Stimulated activated naive CD8-positive, alpha-beta T cell treated with anti-CD3 and anti-CD28 coated beads, Interleukin-15, amount 100 ng/mL, for 72 hours (primary cell): ENCODE measurements at places on chromosomes 6 and 20.

DNA sequence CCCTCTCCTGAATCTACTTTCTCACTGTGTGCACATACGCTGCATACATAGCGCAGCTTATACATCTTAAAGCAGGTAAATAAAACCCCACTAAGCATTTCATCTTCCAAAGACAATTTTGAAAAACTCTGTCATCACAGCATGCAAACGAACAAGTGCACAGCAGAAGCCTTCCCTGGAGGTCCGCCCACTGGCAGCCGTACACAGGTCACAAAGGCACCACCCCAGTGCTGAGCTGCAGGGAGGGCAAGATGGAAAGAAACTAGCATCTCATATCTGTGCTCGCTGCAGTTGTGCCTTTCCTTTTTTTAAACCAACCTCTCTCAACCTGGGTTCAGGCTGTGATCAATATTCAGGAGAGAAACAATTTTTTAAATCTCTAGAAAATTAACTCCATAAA, 73.3 kb downstream of the HUS1B start:
- DNase-seq: no peak

DNA sequence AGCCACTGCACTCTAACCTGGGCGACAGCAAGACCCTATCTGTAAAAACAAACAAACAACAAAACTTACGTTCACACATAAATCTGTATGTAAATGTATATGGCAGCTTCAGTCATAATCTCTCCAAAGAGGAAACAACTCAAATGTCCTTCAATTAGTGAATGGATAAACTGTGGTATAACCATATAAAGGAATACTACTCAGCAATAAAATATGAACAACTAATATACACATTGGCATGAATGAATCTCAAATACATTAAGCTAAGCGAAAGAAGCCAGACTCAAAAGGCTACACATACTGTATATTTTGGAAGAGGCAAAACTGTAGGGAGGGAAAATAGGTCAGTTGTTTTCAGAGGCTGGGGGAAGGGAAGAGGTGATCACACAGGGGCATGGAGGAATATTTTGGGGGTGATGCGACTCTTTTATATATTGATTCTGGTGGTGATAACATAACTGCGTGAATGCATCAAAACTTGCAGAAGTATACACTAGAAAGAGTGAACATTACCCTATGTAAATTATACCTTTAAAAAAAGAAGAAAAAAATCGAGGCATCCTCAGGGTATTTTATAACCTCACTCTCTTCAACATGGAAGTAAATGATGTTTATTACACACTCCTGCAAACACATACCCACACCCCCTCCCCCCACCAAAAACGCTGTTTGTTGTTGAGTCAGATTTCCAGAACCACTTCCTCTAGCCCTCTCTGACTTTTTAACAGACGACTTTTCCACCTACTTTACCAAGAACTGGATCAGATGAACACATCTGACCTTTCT, 115.2 kb upstream of the RNF24 start:
- no peak for DNase-seq

GRCh38 chr6:131877999-131878789, 70.4 kb downstream of the ENPP1 start:
- no peak for DNase-seq

GRCh38 chr20:63540417-63541186, 3.4 kb upstream of the PTK6 start:
- no peak for DNase-seq

- DNase-seq: no peak
These were observed 148.8 kb upstream of the RPS6KA2 start for GRCh38 chr6:166775923-166776220.

- DNase-seq: no peak
These were observed 15.3 kb downstream of the TCFL5 start for GRCh38 chr20:62846166-62846890.

- no peak for DNase-seq
These were observed 174.6 kb downstream of the KHDC1L start for GRCh38 chr6:73050706-73051105.

DNA sequence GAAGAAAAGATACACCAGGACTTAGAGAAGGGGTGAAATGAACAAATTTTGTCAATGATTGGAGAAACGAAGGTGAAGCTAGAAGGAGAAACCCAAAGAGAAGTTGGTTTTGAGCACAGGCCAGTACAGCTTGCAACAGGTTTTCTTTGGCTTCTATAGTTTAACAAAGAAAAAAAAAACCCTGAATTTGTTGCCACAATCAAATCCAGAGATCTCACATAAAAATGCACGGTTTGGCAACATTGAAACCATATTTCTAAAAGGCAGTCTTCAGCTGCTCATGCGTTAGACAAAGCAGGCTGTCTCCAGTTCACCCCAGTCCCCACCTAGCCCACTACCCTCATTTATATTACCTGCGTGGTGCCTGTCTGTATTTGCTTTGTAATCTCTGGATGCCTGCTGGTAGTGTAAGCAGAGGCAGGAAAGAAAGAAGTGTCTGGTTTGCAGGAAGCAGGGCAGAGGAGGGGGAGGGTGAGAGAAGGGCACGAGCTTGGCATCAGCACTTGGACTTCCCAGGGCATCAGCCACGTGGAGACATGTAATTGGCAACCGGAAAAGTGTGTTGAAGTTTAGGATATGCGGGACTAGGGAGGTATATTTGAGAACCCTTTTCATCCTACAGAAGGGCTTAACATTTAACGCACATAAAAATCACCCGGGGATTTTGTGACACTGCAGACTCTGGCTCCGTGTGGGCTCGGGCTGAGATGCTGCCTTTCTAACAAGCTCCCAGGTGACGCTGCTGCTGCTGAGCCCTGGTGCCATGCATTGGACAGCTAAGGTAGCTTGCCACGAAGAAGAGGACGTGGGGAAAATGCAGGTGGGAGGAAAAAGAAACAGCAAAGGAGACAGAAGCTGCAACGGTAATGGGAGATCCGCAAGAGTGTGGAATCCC, 14.4 kb downstream of the PFDN4 start:
- DNase-seq: no peak

DNA sequence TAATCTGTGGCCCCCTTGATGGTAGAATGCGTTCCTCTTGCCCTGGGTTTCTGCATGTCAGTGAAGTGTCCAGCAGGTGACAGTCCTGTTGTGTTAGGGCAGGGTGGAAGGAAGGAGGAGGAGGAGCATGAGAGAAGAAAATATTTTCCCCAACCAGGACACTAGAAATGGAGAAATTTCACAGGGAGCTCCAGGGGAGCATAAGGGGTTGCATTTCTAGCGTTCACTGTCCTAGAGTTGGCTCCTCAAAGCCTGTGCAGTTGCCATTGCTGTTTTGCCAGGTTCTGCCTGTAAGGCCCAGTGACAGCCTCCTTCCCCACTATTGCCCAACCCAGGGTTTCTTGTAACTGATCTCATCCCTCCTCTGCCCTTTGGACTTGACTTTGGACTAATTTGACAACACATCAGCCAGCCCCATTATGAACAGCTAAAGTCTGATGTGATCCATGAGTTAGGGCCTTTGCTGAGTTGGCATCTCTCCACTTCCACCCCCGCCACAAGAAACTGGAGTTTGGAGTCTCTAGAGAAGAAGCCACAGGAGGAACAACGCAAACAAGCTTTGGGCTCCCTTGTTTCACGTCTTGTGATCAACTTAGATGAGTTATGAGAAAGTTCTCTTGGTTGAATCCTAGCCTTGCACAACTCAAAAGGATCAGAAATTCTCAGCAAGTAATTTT, 14.0 kb upstream of the FAM50B start:
- no peak for DNase-seq
